Pulmonary artery endothelial cell (primary cell): ENCODE measurements at places on chromosomes 2 and 18.

DNA sequence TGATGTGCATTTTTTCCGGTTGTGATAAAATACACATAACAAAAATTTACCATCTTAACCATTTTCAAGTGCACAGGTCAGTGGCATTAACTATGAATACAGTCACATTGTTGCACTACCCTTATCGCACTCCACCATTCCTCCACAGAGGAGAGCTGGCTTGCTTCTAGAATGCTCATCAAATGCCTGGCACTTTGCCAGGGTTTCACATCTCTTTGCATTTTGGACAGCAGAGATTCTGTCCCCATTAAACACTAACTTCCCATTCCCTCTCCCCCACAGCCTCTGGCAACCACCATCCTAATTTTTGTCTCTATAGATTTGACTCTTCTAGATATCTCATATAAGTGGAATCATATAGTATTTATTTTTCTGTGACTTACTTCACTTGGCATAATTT is 165.0 kb downstream of the ASB1 start:
- no peak for DNase-seq

GRCh38 chr2:116511426-116511825 is 1303.1 kb upstream of the DDX18 start:
- no peak for DNase-seq

- no peak for DNase-seq
Observed at GRCh38 chr2:66686755-66687154, 251.8 kb downstream of the MEIS1 start.

- DNase-seq: no peak
Observed at GRCh38 chr2:12725233-12726187, 8.8 kb downstream of the TRIB2 start.

DNA sequence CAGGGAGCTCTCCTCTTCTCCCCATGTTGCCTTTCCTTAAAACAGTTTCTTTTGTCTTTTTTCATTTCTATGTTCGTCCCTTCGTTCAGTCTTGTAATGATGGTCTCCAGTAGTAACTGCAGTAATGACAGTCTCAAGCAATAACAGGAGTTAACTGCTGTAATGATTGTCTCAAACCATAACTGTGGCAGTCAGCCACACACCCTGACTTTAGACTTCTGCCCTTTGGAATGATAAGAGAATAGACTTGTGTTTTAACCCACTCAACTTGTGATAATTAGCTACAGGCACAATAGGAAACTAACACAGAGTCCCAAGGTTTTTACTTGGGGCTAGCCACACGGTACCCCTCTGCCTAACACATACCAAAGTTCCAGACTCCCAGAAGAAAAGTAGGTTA is 12.1 kb downstream of the TMEM131 start:
- no peak for DNase-seq

DNA sequence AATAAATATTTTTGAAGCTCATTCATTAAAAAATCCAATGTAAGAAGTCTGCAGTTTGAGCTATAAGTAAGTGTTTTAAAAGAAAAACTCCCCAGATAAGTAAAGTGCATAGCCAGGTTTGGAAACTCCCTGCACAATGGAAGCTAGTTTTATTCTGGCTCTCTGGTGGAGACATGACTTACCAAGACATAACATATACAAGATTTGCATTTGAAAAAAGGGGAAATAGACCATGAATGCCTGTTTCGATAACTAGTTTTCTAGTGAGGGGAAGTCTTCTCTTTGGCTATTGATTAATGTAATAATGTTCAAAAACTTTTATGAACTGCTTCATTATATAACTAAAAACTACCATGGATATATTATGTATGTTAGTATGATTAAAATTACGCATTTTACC is 435.2 kb downstream of the ARHGAP15 start:
- DNase-seq: no peak

- DNase-seq: peak; percentile 19
Observed at GRCh38 chr18:42298759-42299675, 344.0 kb downstream of the PIK3C3 start.

DNA sequence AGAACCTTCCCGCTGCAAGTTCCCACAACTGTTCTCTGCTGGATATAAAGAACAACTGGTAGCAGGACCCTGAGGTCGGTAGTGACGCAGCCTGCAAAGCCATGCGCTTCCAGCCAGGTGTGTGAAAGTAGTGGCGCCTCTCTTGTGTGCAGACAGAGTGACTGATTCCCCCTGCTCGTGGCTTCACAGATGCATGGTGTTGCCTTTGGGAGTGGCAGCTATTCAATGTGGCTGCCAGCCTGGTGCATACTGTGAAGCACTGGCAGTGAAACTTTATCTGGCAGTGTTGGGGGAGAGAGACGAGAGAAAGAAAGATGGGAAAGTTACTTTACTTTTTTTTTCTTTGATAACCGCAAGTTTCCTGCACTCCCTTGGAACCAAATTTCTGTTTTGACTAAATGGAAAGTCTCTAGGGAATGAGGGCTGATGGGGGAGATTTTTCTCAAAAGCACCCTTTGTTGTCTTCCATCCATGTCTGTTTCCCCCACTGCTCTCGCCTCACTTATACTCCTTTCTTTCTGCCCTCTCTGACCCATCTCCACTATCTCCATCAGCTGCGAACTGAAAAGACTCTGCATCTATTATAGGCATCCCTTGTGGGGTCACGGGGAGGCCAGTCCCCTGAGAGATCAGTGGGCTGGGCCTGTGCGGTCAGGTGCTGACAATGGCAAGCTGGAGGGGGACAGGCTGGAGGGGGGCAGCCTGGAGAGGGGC is 90.0 kb upstream of the TNP1 start:
- DNase-seq: no peak

DNA sequence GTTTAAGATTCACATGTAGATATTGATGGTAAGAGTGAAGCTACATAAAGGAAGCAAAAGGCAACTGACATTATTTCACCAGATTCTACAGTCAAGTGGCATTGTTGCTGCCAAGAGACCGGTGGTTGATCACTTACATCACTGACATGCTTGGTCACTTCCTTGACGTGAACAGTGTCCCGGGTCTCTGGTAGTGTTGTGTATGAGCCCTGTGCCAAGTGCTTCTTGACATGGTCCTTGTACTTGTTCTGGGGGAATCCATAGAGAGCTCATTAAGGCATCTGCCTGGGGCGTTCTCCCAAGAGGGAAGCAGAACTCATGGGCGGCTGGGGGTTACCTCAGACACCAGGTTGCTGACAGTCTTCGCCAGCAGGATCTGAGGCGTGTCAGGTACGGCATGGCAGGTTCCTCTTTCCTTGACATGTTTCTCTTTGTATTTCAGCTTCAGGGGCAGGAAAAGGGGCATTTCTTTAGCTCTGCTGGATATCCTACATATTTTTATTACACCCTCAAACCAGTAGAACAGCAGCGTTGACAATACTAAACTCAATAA is 116.2 kb downstream of the RIF1 start:
- DNase-seq: no peak

GRCh38 chr2:236196366-236196765 is 28.2 kb upstream of the GBX2 start:
- DNase-seq: no peak

GRCh38 chr18:47821314-47821713 is 109.1 kb downstream of the SMAD2 start:
- no peak for DNase-seq

GRCh38 chr2:164504253-164504652 is 117.0 kb downstream of the GRB14 start:
- DNase-seq: no peak

- no peak for DNase-seq
Observed at GRCh38 chr2:178125862-178126261, 13.6 kb downstream of the RBM45 start.

GRCh38 chr2:3970791-3971651 is 267.6 kb downstream of the DCDC2C start:
- DNase-seq: no peak

- no peak for DNase-seq
Observed at GRCh38 chr2:134468164-134468563, 214.3 kb downstream of the MGAT5 start.

- no peak for DNase-seq
Observed at GRCh38 chr18:24076950-24077349, 61.9 kb upstream of the CABYR start.

DNA sequence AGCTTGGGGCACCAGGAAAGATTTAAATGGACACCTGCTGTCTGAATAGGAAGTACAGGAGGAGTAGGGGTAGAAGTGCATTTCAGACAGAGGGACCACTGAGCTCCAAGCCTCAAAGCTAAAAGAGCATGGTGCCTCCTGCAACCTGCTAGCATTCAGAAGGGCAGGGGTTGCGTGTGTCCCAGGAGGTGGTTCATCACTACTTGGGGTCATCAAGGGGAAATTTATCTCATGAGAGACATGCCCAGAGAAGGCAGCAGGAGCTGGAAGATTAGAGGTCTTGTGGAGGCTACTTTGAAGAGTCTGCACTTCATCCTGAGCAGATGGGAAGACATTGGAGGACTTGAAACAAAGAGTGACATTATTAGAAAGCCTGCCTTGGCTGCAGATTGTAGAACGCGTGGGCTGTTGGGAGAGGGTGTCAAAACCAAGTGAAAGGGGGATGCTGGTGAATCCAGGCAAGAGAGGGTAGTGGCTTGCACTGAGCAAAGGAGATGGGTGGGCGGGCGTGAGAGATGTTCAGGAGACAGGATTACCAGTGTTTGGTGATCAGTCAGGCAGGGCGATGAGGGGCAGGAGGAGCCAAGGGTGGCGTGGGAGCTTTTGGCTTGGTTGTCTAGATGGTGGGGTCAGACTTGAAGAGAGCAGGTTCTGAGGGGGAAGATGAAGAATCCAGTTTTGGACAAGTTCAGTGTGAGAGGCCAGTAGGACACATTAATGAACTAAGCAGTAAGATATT is 154.0 kb downstream of the DYSF start:
- no peak for DNase-seq

DNA sequence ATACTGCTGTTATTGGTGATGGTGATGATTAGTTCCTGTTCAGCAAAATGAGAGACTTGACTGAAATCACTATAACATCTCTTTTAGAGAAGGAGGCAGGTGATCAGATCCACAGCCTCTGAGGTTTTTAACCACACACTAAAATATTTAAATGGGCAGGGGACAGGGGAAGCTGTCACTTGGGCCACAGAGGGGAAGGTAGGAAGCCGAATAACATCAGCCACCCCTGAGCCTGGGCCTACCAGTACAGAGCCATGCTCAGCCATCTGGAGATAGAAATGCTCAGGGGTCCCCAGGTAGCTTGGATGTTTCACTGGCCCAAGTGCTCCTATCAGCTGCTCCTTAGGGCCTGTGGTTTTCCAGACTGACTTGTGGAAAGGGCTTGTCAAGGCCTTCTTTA is 122.3 kb downstream of the MRO start:
- DNase-seq: no peak

DNA sequence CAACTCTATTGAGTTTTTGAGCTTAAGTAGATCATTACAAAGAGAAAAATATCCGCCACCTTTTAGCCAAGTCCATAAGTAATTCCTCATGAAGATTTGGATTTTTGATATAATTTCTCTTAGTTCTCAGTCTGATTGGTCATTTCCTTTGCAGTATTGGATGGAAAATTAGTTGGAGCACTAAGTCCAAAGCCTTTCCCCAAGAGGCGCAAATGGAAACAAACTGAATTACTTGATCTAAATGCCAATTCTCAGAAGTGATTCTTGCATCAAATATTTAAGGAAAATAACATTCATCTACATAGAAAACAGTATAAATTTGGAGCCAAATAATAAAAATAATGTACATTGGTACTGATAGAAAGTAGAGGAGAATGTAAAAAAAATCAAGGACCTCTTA is 115.6 kb downstream of the CACNB4 start:
- no peak for DNase-seq

GRCh38 chr2:24082787-24083566 is 1.7 kb downstream of the TP53I3 start:
- DNase-seq: no peak

- no peak for DNase-seq
Observed at GRCh38 chr2:68094111-68094510, 31.3 kb upstream of the C1D start.

DNA sequence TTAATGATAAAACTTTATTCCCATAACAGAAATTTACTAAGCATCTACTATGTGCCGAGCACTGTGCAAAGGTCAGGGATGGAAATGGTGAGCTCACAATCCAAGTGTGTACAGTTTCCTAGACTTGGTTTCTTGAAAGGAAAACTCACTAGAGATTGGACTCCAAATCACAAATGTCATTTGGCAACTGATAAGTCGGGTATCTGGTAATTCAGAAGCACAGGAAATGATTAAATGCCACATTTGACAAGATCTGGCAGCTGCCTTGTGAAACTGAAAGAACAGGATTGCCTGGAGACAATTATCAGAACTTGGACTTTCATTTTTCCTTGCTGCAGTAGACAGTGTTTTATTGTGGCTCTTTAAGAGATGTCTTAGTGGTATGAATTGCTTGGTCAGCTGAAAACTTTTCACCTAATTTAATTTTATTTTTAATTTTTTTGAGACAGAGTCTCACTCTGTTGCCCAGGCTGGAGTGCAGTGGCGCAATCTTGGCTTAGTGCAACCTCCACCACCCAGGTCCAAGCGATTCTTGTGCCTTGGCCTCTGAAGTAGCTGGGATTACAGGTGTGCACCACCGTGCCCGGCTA is 19.2 kb downstream of the ITGA6 start:
- no peak for DNase-seq

DNA sequence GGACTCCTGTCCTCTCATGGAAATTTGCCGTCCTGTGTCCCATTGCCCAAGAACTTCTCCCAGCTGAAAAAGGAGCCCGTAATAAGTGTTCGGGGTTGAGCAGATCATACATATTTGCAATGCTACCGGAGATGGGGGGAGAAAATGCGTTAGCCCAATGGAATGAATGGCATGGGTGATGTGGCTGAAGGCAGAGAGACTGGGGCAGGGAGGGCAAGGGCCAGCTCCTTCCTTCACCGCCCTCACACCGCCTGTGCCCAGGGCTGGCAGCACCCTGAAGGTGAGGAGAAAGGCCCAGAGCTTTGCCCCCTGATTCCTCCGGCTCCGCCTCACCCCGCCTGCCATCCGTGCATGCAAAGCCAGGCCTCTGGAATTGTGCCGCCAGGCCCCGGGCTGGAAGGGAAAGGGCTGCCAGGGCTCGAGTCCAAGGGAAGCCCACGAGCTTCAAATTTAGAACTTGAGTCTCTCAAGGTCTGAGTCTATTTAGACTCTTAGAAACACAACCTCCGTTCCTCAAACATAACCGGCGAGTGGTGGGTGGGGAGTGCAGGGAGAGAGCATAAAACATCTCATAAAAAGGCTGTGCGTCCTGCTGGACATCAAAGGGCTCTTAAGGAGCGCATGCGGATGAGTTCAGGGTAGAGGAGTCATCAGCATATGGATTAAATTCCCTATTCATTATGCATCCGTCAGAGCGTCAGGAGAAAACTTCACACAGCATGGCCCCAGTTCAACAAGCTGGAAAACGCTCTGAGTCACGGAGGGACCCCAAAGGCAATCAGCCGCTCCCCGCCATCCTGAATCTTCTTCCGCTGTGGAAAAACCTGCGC is 121.7 kb upstream of the GLI2 start:
- no peak for DNase-seq

GRCh38 chr18:54952026-54952425 is 7.2 kb downstream of the CCDC68 start:
- no peak for DNase-seq
